ENCODE measurements at places on chromosomes 4 and X. TPM values are rescaled to one million over a fixed set of nuclear protein-coding genes. Genes with fewer than 3 reads are reported as not detected.

The CCDC110 gene
- total RNA-seq: not detected

The TCEAL6 gene
- total RNA-seq: not detected

The GLOD5 gene
- not detected for total RNA-seq

The FGA gene
- not detected for total RNA-seq

The NLGN3 gene
- total RNA-seq: not detected

The LANCL3 gene
- 0.70 TPM for total RNA-seq

The TLR6 gene
- 1.9 TPM for total RNA-seq

The CPXCR1 gene
- not detected for total RNA-seq

The ADAMTS3 gene
- total RNA-seq: 0.08 TPM

The P2RY8 gene
- total RNA-seq: not detected

The TMEM31 gene
- not detected for total RNA-seq

The CLTRN gene
- total RNA-seq: 0.39 TPM

The IL1RAPL1 gene
- total RNA-seq: not detected

The SPANXB1 gene
- not detected for total RNA-seq

The CLRN2 gene
- total RNA-seq: not detected

The CXorf51B gene
- total RNA-seq: not detected

The PDE6B gene
- total RNA-seq: 3.3 TPM

The ANXA3 gene
- total RNA-seq: 547 TPM

The CT45A5 gene
- not detected for total RNA-seq

The IRAK1 gene
- 136 TPM for total RNA-seq

The VEGFC gene
- 45.7 TPM for total RNA-seq

The PLP1 gene
- not detected for total RNA-seq

The F8A2 gene
- total RNA-seq: 0.23 TPM

The SRPK3 gene
- total RNA-seq: not detected

The RRH gene
- not detected for total RNA-seq

The PAGE1 gene
- not detected for total RNA-seq

Data from hair follicular keratinocyte (primary cell).